ENCODE measurements at places on chromosomes 16 and 17. TPM values are rescaled to one million over a fixed set of nuclear protein-coding genes. Genes with fewer than 3 reads are reported as not detected.

PAGR1 gene
- 13.7 TPM for total RNA-seq

ZSCAN32 gene
- total RNA-seq = 13.7 TPM

SDR42E1 gene
- 1.9 TPM for total RNA-seq

TPPP3 gene
- total RNA-seq = 26.5 TPM

CNGB1 gene
- total RNA-seq = 0.72 TPM

CREBBP gene
- total RNA-seq = 31.8 TPM

DNA sequence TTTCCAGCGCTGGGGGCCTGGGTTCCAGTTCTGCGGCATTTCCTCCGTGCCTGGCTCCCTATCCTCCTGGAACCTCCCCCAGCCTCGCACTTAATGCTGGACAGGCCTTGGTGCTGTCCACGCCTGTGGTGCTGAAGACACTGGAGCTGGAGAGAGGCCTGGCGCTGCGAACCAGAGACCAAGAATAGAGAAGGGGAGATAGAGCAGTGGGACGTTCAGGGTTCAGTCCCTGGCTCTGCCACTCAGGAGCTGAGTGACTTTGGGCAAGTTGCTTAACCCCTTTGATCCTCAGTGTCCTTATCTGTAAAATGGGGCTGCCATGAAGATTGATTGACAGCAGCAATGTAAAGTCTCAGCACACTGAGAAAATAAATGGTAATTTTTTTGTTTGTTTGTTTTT, 11.9 kb downstream of the SBK1 start:
- DNase-seq = peak; percentile 66

- no peak for DNase-seq
Observed at GRCh38 chr16:55615071-55615470, 40.7 kb upstream of the SLC6A2 start.

DNA sequence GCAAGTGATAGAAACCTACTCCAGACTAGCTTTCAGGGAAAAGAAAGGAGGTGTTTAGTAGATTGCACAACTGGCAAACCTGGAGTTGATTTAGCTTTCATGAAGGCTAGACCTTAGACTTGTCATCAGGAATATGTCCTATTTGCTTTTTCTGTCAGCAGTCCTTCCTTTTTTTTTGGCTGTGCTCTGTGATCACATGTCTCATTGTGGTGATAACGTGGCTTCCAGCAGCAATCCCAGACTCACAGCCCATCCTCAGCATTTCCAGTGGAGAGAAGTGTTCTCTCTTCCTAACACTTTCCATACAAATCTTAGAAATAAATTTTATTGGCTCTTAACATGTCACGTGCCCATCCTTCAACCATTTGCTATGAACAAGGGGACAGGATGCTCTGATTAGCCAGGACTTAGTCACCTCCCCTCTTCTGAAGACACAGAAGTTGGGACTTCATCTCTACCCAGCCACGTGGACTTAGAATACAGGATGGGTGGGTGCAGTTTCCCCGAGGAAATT, 74.7 kb downstream of the CDH13 start:
- no peak for DNase-seq

- DNase-seq = no peak
Observed at GRCh38 chr17:35793257-35793656, 2.2 kb downstream of the MMP28 start.

DNA sequence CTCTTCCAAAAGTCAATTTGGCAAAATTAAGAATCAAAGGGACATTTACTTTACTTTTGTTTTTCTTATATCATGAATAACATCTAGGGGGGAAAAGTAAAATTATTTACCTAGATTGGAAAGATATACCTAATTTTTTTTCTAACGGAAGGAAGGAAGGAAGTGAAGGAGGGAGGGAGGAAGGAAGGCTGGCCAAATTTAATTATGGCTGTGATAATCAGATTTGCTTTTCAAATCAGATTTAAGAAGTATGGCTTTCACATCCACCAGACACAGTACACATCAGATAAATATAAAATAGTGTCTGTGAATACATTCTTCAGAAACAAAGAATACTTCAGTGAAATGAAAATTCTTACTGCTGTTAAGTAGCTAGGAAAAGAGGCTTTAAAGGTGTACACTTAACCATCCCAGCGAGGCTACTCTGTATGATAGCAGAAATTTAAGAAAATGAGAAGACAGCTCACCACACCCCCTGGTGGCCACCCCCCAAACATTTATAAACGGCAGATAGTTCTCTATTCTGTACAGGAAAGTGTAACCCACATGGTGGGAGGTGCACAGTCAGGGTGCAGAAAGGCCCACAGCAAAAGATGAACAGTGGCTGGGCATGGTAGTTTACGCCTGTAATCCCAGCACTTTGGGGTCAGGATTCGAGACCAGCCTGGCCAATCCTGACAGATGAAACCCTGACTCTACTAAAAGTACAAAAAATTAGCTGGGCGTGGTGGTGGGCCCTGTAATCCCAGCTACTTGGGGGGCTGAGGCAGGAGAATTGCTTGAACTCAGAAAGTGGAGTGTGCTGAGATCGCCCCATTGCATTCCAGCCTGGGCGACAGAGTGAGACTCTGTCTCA, 150.8 kb downstream of the SSH2 start:
- peak; percentile 52 for DNase-seq

- peak; percentile 35 for DNase-seq
Observed at GRCh38 chr17:44007346-44008204, 3.2 kb downstream of the NAGS start.

DNA sequence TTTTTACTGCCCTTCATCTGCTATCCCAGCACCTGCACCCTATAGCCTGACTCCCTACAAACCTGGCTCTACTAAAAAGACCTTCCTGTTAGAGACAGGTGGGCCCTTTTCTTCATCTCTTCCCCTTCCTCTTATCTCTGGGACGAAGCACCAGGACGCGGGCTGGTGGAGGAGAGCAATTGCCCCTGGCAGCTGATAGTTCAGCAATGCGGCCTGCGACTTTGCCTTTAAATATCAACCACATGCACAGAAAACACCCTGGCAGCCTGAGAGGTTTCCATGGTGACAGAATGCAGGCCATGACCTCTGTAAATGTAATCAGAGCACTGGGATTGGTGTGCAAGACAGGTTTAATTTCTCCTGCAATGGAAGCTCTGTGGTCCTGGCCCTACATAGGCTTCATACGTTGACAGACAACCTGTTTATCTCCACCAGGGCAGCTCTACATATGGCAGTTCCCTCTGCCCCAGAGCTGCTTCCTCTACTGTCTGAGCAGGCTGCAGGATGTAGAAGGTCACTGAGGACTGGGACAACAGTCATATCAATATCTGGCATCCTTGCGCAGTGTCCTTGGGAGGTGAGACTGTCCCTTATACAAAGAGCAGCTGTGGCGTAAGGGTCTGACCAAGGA, 10.0 kb upstream of the SKAP1 start:
- peak; percentile 17 for DNase-seq

DNA sequence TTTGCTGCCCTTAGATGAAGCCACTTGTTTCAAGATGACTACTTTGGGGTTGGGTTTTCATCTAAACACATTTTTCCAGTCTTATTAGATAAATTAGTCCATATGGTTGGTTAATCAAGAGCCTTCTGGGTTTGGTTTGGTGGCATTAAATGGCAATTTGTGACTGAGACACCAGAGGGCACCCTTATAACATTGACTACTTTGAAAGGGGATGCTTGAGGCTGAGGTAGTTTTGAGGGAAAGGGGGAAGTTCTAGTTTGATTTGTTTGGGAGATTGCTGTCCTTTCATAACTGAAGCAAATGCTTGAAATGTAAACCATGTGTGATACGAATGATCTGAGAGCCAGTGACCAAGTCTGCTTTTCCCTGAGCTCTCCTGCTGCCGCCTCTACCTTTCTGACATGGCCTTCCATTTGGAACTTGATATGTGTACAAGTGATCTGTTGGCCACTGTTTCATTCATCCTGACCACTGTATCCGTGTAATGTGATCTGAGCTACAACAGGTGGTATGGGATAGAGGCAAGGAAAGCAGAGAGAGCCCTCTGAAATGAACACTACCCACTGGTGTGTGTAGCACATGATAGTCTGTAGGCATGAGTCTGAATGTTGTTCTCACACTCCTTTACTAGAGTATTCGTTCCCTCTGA, 5.8 kb upstream of the RARA start:
- DNase-seq = peak; percentile 86

GRCh38 chr16:83744441-83744981, 63.3 kb upstream of the HSBP1 start:
- no peak for DNase-seq

DNA sequence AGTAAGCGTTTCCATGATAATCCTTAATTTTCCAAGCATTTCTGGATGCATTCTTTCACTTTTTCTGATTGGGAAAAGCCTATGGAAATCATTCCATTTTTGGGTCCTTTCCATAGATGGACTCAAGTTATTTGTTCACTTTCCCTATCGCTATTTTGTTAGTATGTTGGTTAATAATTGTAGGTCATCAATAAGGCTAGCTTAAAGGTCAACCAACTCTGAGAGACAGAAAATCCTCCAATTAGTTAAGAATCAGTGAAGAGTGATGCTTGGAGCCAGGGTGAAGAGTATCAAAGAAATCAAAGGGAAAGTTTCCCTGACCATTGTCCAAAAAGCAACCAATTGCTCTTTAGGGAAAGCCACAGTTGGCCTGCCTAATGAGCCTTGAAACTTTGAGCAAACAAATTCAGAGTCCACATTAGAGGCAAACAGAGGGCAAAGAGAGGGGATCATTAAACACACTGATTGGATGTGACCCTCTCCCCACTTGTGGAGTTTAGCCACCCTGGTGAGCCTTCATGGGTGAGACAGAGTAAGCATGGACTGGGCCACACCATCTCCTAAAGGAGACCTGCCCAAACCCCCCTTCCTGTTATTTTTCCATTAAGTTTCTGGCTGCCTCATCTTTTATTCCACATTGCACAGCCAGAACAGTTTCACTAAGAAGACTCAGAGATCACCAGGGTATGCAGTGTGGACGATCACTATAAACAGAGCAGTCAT, 133.4 kb upstream of the DYNLRB2 start:
- DNase-seq = no peak

Measured in umbilical cord (tissue), 2 donors.